ENCODE measurements at places on chromosomes 2 and 18. TPM values are rescaled to one million over a fixed set of nuclear protein-coding genes. Genes with fewer than 3 reads are reported as not detected.

DNA sequence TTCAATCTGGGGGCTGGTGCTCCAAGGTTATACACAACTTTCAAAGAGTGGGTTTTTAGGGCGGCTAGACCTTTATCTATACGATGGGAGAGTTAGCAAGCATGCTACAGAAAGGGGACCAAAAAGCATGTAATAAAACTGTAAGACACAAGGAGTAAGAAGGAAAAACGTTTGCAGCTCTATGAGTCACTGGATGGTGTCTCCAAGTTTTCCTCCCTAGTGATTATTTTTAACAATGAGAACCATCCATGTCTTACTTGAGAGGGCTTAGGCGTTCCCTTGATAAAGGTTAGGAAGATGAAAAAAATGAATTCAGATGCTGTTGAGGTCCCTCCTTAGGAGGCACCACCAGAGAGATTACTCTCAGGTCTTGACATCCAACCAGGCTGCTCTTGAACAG is 75.9 kb downstream of the HRH4 start:
- DNase-seq = no peak

DNA sequence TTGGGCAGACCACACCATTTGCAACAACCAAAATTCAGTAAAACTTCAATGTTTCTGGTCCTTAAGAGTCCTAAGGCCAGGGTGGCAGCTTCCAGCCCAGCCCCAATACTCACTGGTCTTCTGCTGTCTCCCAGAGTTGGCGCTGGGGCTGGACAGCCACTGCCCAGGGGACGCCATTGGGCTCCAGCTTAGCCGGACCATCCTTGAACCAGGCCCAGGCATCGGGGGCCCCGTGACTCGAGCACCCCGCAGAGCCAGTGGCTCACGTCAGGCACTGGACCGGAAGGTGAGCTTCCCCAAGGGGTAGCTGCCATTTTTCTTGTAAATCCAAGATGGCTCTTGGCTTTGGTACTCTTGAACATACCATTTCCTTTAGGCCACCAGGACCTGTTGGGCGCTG is 21.8 kb downstream of the SNED1 start:
- no peak for DNase-seq

DNA sequence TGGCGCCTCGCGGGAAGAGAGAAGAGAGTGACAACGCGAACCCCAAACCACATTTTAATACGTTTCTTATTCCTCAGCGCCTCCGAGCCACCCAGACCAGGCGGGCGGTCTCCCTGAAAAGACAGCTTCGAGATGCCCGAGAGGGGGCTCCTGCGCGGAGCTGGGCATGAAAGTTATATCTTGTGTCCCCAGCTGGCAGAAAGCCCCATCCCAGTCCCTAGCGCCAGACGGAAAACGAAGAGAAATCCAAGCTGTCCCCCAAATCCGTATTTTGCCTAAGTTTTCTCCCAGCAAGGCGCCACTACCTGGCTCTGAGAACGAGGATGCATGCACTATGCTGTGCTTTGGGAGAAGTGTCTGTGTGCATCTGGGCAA is 797 bp downstream of the NXPH2 start:
- DNase-seq = no peak

GKN2 gene
- total RNA-seq = not detected
